ENCODE measurements at places on chromosomes 12 and 14. TPM values are rescaled to one million over a fixed set of nuclear protein-coding genes. Genes with fewer than 3 reads are reported as not detected.

NID2 gene
- 41.8 TPM for total RNA-seq

DNA sequence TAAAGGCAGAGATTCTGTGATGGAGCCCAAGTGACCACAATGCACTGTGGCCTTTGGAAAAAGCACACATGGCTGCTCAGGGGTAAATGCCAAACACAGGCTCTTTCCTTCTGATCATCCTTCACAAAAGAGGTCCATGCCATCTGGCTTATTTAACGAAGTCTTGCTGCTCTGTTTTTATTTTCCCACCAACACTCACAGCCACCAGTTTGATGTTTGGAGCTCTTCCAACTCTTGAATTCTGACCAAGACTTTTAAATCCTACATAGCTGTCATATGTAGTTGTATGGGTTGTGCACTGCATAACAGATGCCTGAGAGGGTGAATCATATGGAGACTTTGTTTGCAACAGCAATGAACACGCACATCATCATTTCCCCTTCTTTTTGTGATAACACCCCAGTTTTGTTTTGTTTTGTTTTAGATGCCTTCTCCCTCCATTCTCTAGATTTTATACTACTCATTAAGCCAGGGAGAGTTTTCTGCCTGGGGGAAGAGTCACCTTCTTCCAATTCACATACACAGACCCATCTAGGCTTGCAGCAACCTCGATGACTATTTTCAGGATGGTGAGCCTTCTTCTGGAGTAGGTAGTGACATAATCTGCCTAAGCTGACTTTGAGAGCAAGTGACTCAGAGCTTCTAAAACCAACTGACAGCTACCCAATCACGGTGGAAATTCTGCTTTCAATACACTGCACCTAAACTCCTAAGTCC is 145.2 kb upstream of the WSCD2 start:
- no peak for DNase-seq

DNA sequence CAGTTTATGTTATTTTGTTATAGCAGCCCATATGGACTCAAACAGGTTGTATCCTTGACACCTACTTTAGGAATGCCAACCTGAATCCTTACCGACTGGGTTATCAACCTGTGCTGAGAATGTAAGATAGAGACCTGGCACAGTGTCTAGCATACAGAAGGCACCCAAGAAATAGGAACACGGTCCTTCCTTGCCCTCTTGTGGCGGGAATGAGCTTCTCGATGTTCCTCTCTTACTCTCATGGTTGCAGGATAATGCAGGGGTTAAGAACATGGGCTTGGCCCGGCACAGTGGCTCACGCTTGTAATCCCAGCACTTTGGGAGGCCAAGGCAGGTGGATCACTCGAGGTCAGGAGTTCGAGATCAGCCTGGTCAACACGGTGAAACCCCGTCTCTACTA is 6.5 kb downstream of the C12orf43 start:
- DNase-seq, result no peak

DNA sequence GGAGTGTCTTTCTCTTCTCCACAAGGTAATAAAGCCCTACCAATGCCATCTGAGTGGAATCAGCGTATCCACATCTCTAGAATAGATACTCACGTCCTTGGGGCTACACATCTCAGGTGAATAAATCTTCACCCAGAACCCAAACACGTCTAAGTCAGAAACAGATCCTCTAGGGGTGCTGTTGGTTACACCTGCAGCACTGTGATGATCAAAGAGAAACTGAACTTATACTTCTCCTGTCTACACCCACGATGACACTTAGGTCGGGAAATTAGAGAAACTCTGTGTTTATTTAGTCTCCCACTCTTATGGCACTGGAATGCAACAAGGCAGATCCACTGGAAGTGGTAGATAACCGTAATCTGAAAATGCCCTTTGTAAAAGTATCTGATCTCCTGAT is 46.2 kb downstream of the WIF1 start:
- DNase-seq, result no peak

DNA sequence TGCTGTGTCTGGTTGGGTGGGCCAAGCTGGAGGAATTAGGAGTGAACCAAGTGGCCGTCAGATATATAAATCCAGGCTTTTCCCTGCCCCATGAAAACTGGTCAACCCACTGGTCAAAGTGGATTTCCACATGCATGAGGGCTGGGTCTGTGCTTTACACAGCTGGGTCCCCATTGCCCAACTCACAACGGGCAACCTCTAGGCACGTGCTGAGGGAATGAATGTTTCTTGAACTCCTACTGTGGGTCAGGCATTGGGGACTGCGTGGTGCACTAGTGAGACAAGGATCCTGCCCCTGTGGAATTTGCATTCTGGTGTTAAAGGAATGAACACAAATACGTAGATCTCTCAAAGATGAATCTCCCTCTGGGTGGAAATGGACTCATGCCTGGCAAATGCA is 7.5 kb upstream of the AACS start:
- no peak for DNase-seq

HOXC6 gene
- total RNA-seq, result 0.41 TPM

DNA sequence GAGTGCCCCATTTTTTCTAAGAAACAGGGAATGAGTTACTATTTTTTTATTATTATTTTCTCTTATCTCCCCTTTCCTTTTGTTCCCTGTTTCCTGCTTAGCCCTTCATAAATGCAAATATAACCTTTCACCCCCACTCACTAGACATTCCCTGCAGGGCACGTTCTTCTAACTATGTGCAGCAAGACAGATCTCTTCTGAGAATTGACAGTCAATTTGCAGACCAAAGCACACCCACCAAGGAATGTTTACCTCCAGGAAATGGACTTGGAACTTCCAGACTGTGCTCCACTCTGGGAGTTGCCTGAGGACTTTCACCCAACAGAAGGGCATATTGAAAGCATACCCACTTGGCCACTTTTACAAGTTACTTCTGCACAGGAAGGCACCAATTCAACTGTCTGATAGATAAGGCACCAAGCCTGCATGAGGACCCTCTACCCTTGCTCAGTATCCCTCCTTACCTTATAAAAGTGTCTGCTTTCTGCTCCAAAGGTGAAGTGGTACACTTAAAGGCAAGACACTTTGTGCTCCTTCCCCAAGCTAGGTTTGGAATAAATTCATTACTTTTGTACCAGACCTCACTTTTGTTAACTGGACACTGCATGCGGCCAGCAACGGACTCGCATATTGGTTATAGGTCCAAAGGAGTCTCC is 6.5 kb downstream of the TAS2R19 start:
- no peak for DNase-seq

Measured in Right ventricle myocardium inferior (tissue), 1 donor.